Activated CD4-positive, alpha-beta memory T cell treated with anti-CD3 and anti-CD28 coated beads, Interleukin-2, amount 10 ng/mL, durations not matched to agents 7 days and 5 days (primary cell): ENCODE measurements at places on chromosomes 1 and 21. TPM values are rescaled to one million over a fixed set of nuclear protein-coding genes. Genes with fewer than 3 reads are reported as not detected.

The GJA8 gene
- not detected for total RNA-seq

The CD34 gene
- total RNA-seq, result 0.03 TPM

The SMIM11 gene
- 3.1 TPM for total RNA-seq

The AADACL4 gene
- total RNA-seq, result not detected

The RNF223 gene
- total RNA-seq, result not detected

The SYCP1 gene
- total RNA-seq, result not detected

The BARHL2 gene
- not detected for total RNA-seq

The UTS2 gene
- 1.2 TPM for total RNA-seq

The TRAF5 gene
- 68.4 TPM for total RNA-seq

The KRTAP21-2 gene
- total RNA-seq, result not detected

The NCSTN gene
- 65.3 TPM for total RNA-seq

The DENND2C gene
- total RNA-seq, result 0.43 TPM

DNA sequence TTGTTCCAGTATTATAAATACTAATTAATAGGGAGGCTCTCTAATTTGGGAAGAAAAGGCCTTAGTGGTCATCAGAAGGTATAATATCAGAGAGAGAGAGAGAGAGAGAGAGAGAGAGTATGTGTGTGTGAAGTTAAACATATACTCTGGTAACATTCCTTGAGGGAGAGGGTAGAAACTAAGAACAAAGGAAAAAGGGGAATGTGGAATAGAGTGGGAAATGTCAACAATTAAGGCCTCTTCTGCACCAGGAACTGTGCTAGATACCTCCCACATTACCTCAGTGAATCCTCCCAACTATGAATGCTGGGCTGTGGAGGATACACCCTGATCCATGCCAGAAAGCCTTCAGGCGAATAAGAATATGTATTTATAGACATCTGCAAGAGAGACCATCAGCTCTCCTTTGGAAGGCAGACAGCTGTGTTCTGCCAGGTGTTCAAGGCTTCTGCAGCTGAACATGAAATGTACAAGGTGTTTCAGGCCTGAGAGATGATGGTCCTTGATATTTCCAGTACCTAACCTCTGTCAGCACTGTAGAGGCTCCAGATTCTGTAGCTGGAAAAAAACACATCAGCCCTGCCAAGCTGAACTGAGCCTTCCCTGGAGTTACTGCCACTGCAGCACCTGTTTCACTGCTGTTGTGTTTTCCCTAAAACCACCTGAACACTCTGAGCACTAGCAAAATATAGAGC is 29.1 kb downstream of the TBX15 start:
- no peaks in the 10 kb centered on the region for H3K36me3 ChIP-seq
- H3K27ac ChIP-seq, result no peak overlapping the region
- no peak overlapping the region for H3K4me3 ChIP-seq
- no peaks in the 10 kb centered on the region for H3K27me3 ChIP-seq
- H3K4me1 ChIP-seq, result no peaks in the 10 kb centered on the region

DNA sequence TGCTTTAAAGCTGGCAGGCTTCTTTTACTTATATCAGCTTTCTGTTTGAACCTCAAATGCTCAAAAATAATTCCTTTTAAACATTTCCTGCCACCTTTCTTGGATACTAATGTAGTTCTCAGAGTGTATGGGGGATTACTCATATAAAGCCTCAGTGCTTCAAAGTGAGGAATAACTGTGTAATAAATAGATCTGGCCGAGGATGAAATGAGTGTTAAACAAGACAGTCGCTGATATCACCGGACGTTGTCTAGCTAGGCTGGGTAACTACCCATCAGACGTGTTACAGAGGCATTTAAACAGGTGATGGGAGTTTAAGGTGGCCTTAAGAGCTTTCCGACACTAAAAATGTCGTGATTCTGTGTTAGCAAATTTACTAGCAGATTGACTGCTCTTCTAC is 53.1 kb downstream of the VANGL2 start:
- H3K27ac ChIP-seq, result peak overlapping the region; percentile 86
- peaks cover 64% of the 10 kb centered on the region for H3K4me1 ChIP-seq
- no peaks in the 10 kb centered on the region for H3K27me3 ChIP-seq
- no peak for DNase-seq

DNA sequence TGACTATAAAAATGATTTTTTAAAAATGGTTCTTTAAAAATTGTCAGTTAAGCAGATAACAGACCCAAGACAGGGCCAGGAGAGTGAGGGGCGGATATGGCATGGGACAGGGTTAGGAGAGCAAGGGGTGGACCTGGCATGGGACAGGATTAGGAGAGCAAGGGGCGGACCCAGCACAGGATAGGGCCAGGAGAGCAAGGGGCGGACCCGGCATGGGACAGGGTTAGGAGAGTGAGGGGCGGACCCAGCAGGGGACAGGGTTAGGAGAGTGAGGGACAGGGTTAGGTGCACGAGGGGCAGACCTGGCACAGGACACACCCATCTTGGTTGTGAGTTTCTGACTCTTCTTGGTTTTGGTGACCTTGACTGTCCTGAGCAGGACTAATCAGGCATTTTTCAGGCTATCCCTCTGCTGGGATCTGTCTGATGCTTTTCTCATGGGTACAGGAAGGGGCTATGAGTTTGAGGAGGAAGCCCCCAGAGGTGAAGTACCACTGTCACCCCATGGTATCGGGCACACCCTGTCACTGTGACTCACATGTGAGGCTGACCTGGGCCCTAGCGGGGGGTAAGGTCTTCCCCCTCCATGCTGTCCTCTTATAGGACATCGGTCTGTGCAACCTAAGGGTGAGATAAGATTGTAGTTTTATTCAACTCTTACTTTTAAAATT is 159.0 kb upstream of the COL6A1 start:
- peaks cover 40% of the 10 kb centered on the region for H3K4me1 ChIP-seq
- H3K27ac ChIP-seq, result no peak overlapping the region
- no peak for DNase-seq
- H3K4me3 ChIP-seq, result no peak overlapping the region
- no peaks in the 10 kb centered on the region for H3K36me3 ChIP-seq

DNA sequence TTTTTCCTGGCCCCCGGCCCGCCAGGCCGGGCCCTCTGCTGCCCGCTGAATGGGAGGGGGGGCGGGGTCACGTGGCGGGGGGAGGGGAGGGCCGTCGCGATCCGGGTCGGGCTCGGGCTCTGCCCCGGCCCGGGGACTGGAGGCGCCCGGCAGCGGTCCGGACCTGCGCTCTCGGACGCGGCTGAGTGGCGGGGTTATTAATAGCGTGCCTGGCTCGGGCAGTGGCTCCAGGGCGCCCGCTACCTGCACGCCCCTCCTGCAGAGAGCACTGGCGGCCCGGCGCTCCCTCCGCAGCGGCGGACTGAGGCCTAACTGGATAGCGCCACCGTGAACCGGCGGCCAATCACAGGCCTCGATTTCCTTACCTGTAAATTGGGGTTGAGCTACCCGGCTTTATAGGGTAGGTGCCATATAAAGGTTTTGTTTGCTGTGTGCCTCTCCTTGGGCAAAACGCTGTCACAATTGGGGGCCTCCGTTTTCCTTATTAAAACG is 28.1 kb downstream of the AHDC1 start:
- H3K36me3 ChIP-seq, result peaks cover 3% of the 10 kb centered on the region
- H3K27ac ChIP-seq, result no peak overlapping the region
- H3K4me1 ChIP-seq, result peaks cover 10% of the 10 kb centered on the region
- peaks cover 20% of the 10 kb centered on the region for H3K27me3 ChIP-seq
- H3K4me3 ChIP-seq, result no peak overlapping the region

- H3K27me3 ChIP-seq, result no peaks in the 10 kb centered on the region
- no peak overlapping the region for H3K27ac ChIP-seq
- DNase-seq, result no peak
- H3K4me3 ChIP-seq, result no peak overlapping the region
Observed at GRCh38 chr1:68745011-68745410, 248.1 kb upstream of the DEPDC1 start.

- H3K36me3 ChIP-seq, result no peaks in the 10 kb centered on the region
- H3K27me3 ChIP-seq, result peaks cover 47% of the 10 kb centered on the region
- no peak overlapping the region for H3K27ac ChIP-seq
- peaks cover 13% of the 10 kb centered on the region for H3K4me1 ChIP-seq
- DNase-seq, result no peak
- no peak overlapping the region for H3K4me3 ChIP-seq
Observed at GRCh38 chr1:204376919-204377799, 17.4 kb upstream of the PLEKHA6 start.

DNA sequence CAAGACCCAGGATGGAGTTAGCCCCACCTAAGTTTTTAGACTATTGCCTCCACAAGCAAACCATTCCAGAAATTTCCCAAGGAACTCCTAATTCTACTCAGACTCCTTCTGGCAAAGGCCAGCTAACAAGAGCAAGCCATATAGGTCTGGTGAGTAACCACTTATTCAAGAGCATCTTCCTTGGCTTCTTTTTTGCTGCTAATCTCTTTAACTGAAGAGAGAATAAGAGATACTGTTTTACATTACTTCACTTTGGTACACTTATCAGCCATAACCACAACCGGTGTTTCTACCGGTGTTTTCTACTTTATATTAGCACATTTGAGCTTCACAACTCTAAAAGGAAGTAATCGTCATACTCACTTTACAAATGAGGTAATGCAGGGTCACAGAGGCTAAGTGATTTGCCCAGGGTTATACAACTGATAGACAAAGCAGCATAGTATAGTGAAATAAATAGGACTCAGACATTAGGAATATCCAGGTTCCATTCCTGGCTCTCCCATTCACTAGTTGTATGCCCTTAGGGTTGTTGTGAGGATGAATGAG is 1.7 kb upstream of the EPS15 start:
- H3K27me3 ChIP-seq, result no peaks in the 10 kb centered on the region
- H3K4me1 ChIP-seq, result peaks cover 40% of the 10 kb centered on the region
- no peak overlapping the region for H3K4me3 ChIP-seq
- H3K36me3 ChIP-seq, result peaks cover 9% of the 10 kb centered on the region
- H3K27ac ChIP-seq, result peak overlapping the region; percentile 40

GRCh38 chr1:91334856-91335255 is 69.8 kb downstream of the HFM1 start:
- DNase-seq, result no peak
- no peak overlapping the region for H3K4me3 ChIP-seq
- H3K36me3 ChIP-seq, result no peaks in the 10 kb centered on the region
- H3K27me3 ChIP-seq, result peaks cover 5% of the 10 kb centered on the region

DNA sequence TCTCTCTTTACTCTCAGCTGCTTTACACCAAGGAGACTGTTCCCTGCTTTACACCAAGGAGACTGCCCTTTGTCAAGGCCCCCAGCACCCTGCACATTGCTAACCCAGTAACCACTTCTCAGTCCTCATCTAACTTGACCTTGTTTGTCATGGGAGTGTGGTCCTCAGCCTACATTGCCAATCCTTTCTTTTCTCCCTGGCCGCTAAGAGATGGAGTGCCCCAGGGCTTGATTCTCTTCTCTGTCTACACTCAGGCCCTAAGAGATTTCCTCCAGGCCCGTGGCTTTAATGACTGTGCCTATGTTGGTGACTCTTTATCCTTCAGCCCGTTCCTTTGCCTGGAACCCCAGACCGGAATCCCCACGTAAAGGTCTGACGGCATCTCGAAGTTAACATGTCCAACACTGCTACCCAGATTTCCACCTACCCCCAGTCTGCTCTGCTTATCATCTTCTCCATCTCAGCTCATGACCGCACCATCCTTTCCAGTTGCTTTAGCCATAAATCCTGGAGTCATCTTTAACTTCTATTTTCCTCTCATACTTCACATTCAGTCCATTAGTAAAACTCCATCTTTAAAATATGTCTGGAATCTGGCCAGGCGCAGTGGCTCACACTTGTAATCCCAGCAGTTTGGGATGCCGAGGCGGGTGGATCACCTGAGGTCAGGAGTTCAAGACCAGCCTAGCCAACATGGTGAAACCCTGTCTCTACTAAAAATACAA is 9.5 kb upstream of the SEMA4A start:
- peaks cover 26% of the 10 kb centered on the region for H3K4me1 ChIP-seq
- peaks cover 2% of the 10 kb centered on the region for H3K36me3 ChIP-seq
- no peak for DNase-seq
- no peaks in the 10 kb centered on the region for H3K27me3 ChIP-seq
- H3K27ac ChIP-seq, result no peak overlapping the region

DNA sequence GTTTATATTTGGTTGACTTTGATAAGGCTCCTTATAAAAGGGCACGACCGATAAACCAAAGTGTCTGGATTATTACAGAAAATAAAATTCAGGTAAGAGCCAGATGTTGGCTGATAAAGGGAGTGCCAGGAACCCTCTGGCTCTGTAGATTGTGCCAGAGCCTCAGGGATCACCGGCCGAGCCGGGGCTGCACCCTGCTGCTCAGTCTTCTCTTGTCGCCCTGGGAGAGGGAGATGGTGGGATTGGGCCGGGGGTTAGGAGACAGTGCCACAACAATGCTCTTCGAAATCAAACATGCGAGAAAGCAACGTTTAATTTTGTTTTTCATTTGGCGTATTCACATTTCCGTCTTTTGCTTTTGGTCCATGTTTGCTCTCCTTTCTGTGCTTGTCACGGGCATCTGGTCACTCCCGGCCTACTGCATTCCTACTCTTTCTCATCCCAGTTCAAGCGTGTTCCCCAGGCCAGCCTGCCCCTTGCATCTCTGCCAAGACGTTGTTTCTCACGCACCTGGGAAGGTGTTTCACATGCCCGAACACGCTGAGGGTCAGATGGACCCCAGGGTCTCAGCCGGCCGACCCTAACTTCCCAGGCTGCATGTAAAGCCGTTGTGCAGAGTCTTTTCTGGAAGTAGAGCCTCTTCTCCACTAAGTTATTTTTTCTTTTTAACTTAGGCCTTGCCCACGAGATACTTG is 18.8 kb upstream of the C2CD2 start:
- DNase-seq, result peak; percentile 3
- peaks cover 7% of the 10 kb centered on the region for H3K4me1 ChIP-seq
- no peaks in the 10 kb centered on the region for H3K27me3 ChIP-seq
- H3K27ac ChIP-seq, result no peak overlapping the region

DNA sequence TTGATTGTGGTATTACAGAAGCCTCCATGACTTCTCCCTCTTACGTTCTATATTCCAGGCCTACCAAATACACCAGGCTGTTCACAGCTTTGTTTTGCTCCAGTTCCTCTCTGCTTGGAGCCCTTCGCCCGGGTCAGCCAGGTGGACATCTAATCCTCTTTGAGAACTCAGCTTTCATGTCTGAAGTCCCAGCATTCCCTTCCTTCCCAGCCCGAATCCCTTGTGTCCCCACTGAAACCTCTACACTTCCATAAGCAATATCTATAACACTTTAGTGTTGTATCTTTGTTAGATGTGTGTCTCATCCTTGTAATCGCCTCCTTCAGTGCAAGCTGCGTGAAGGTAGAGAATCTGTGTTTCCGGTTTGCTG is 1.9 kb downstream of the RNF11 start:
- H3K4me1 ChIP-seq, result peaks cover 39% of the 10 kb centered on the region
- H3K27ac ChIP-seq, result no peak overlapping the region
- no peaks in the 10 kb centered on the region for H3K27me3 ChIP-seq
- peaks cover 8% of the 10 kb centered on the region for H3K36me3 ChIP-seq

- DNase-seq, result no peak
- H3K4me1 ChIP-seq, result peaks cover 41% of the 10 kb centered on the region
- H3K36me3 ChIP-seq, result peaks cover 32% of the 10 kb centered on the region
- H3K4me3 ChIP-seq, result peak overlapping the region; percentile 90
- peaks cover 13% of the 10 kb centered on the region for H3K27me3 ChIP-seq
Observed at GRCh38 chr1:78619032-78619431, 1.2 kb upstream of the IFI44L start.

DNA sequence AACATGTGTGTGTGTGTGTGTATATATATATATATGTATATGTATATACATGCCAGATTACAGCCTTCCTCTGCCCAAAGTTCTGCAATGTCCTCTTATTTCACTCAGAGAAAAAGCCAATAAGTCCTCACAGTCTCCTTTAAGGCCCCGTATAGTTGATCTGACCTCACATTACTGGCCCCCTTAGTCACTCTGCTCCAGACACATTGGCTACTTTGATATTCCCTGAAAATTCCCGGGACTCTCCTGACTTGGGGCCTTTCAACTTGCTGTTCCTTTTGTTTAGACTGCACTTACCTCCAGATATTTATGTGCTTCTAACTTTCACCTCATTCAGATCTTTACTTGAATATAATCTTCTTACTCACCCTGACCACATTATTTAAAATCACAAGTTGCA is 4.2 kb upstream of the BSDC1 start:
- no peak for DNase-seq
- peaks cover 3% of the 10 kb centered on the region for H3K36me3 ChIP-seq
